ENCODE measurements at places on chromosomes 7 and 10. TPM values are rescaled to one million over a fixed set of nuclear protein-coding genes. Genes with fewer than 3 reads are reported as not detected.

Gene TLX1
- total RNA-seq = not detected

DNA sequence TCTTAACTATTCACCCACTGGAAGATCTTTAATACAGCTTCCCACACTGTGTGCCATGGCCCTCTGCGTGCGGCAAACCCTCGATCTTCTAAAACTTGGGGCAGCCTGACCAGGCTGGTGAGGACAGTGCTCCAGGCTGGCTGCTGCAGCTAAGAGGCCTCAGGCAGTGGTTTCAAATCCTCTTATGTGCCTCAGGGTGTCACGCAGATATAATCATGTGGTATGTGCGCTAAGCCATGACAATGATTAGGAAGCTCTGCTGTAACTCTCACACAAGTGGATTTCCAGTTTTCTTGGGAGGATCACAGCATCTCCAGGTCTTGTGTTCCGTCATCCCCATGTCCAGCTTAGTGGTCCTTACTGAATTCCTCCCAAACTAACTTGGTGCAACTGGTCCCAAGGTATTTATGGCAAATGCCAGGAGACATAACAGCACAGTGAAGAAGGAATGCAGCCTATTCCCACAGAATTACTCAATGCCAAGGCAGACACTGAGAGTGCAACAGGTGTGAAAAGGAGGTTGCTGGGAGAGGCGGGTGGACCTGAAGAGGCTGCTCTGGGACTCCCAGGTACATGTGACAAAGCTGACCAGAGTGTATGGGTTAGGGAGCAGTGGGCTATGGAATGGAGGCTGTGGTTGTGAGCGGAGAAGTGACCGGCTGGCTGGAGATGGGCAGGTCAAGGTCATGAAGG lies 2.3 kb downstream of the HPS1 start:
- DNase-seq = no peak

Gene NOS3
- total RNA-seq = 1.8 TPM

Gene CYP2E1
- 3.0 TPM for total RNA-seq

DNA sequence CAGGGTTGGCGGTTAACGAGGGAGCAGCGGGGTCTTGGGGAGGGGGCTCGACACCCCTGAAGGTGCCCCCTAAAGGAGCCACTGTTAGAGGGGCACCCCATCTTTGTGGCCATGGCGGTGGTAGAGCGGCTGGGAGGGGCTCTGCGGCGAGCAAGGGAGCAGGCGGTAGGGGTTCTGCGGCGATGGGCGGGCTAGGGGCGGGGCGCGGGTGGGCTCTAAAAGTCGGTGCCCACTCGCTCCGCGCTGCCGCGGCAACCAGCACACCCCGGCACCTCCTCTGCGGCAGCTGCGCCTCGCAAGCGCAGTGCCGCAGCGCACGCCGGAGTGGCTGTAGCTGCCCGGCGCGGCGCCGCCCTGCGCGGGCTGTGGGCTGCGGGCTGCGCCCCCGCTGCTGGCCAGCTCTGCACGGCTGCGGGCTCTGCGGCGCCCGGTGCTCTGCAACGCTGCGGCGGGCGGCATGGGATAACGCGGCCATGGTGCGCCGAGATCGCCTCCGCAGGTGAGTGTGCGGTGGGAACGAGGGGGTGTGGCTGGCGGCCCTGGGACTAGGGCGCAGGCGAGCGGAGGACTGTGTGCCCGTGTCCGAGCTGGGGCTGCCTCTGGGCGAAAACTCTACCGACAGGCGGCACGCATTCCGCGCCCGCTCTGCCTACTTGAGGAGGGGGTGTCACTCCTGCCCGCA lies at the start of gene MEST:
MEST (plus strand) TSS at position 245 of the 682 bp plus-strand sequence; CDS start at position 474, 229 bp downstream.
- DNase-seq = no peak

Gene TSPAN33
- 5.8 TPM for total RNA-seq
